ENCODE measurements at places on chromosomes 7 and 10. TPM values are rescaled to one million over a fixed set of nuclear protein-coding genes. Genes with fewer than 3 reads are reported as not detected.

DNA sequence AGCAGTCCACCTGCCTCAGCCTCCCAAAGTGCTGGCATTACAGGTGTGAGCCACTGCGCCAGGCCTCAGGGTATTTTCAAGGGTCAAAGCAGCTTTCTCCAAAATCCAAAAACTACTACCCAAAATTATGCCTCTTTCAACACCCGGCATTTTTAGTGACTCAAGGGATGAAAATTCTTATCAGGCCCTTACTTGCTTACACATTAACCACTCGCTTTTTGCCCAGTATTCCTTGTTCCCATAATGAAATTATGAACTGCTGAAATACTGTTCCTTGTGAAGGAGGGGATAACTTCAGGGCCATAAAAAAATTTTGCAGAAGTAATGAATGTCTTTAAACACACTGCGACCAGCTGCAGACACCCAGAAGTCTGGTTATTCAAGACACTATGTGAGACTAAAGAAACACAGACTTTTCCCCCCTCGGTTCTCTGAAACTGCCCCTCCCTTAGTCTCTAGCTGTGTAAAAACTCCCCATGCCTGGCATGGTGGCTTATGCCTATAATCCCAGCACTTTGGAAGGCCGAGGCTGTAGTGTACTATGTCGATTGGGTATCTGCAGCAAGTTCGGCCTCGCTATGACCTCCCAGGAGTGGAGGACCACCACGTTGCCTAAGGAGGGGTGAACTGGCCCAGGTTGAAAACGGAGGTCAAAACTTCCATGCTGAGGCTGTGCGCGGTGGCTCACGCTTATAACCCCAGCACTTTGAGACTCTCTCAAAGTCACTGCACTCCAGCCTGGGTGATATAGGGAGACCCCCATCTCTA lies 12.0 kb downstream of the FXYD4 start:
- no peak for DNase-seq
- no peaks in the 10 kb centered on the region for H3K27me3 ChIP-seq
- H3K4me1 ChIP-seq, result peaks cover 6% of the 10 kb centered on the region
- peaks cover 30% of the 10 kb centered on the region for H3K36me3 ChIP-seq
- no peak overlapping the region for H3K4me3 ChIP-seq

- no peak overlapping the region for H3K4me3 ChIP-seq
- DNase-seq, result no peak
- H3K4me1 ChIP-seq, result no peaks in the 10 kb centered on the region
- H3K36me3 ChIP-seq, result no peaks in the 10 kb centered on the region
- H3K27ac ChIP-seq, result no peak overlapping the region
Measured at GRCh38 chr7:94240902-94241301, 153.8 kb upstream of the COL1A2 start.

DNA sequence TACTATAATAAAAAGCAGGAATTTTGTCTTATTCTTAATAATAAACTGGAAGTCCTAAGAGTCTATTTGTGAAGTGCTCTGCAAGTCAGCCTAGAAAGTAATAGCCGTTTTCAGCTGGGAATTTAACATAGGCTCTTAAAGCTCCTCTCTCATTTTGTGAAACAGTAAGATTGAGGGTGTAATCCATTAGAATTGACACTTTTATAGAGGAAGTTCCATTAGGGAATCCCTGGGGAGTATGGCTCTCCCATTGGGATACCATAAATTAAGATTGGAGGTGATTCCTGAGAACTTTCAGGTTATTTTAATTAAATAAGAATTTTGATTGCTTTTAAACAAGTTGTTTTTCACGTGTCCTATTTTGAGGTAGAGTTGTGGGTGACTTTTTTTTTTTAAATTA lies 68.0 kb downstream of the EXOC4 start:
- DNase-seq, result no peak
- H3K27ac ChIP-seq, result no peak overlapping the region
- no peak overlapping the region for H3K4me3 ChIP-seq
- no peaks in the 10 kb centered on the region for H3K27me3 ChIP-seq
- H3K36me3 ChIP-seq, result no peaks in the 10 kb centered on the region

The CREB5 gene
- 5.0 TPM for total RNA-seq

DNA sequence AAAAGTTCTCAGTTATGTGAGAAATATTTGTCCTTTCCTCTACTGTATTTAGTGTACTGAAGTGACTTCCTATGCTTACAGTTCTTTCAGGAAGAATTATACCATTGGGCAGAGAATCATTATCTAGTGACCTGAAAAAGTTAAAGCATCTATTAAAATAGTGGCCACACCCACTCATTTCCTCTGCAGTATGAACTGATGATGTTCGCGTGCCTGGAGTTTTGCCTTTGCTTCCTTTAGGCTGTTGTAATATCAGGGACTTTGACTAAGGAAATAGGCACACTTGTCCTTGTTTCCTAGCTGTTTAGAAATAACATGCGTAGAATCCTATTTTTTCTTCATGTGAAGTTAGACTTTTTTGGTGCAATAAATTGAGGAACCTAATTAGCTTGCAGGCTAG lies 100.7 kb downstream of the ZMYND11 start:
- H3K4me3 ChIP-seq, result no peak overlapping the region
- no peaks in the 10 kb centered on the region for H3K4me1 ChIP-seq
- H3K27me3 ChIP-seq, result no peaks in the 10 kb centered on the region
- H3K27ac ChIP-seq, result no peak overlapping the region
- no peak for DNase-seq
- H3K36me3 ChIP-seq, result peaks cover 10% of the 10 kb centered on the region

- H3K36me3 ChIP-seq, result no peaks in the 10 kb centered on the region
- no peak for DNase-seq
- no peaks in the 10 kb centered on the region for H3K27me3 ChIP-seq
- H3K4me3 ChIP-seq, result no peak overlapping the region
- no peak overlapping the region for H3K27ac ChIP-seq
Measured at GRCh38 chr7:31432836-31433340, 81.0 kb upstream of the ITPRID1 start.

The BRAF gene
- total RNA-seq, result 30.0 TPM

DNA sequence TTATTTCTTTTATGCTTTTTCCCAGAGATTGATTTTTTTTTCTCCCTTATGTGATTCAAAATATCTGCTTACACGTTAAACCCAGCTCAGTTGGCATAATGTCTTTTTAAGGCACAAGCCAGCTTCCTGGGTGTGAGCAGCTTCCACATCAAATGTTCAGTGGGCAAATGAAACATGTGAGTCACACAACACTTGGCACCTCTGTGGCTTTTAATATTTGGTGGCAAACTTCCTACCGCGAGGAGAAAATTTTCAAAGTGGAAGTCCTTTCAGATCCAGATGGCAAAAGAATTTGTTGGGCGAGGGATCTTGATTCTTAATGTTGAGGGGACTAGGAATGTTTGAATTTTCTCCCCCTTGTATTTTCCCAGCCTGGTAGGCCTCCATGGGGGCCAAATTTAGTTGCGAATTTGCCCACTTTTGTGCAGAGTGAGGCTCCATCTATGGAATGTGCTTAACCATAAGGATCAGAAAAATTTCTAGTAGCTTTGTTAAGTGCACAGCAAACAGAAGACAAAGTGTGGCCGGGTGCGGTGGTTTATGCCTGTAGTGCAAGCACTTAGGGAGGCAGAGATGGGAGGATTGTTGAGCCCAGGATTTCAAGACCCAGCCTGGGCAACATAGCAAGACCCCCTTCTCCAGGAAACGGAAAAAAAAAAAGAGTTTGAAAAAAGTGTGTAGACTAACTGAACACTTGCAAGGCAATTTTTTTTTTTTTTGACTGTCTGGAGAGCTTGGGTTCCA lies 31.0 kb downstream of the CUX1 start:
- DNase-seq, result no peak
- H3K36me3 ChIP-seq, result peaks cover 4% of the 10 kb centered on the region
- no peaks in the 10 kb centered on the region for H3K27me3 ChIP-seq
- no peak overlapping the region for H3K4me3 ChIP-seq
- H3K27ac ChIP-seq, result no peak overlapping the region
- no peaks in the 10 kb centered on the region for H3K4me1 ChIP-seq

The MAT1A gene
- total RNA-seq, result not detected

All from osteoblast (primary cell).